ENCODE measurements at places on chromosomes 5 and 9.

DNA sequence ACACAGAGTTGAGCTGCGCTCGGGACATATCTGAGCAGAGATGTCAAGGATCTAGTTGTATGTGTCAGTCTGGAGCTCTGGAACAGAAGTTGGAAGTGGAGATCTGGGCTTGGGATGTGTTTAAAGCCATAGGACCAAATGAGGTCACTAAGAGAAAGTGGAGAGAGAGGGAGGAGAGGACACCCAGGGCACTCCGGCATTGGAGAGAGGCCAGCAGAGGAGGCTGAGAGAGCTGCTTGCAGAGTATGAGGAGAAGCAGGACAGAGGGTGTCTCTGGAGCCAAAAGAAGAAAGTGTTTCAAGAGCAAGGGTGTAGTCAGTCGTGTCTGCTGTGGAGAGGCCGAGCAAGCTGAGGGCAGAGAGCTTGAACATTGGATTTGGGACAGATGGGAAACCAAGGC, 34.7 kb downstream of the ARHGEF37 start:
- no peak for DNase-seq

- no peak for DNase-seq
Observed at GRCh38 chr5:142512043-142513042, 173.5 kb downstream of the FGF1 start.

DNA sequence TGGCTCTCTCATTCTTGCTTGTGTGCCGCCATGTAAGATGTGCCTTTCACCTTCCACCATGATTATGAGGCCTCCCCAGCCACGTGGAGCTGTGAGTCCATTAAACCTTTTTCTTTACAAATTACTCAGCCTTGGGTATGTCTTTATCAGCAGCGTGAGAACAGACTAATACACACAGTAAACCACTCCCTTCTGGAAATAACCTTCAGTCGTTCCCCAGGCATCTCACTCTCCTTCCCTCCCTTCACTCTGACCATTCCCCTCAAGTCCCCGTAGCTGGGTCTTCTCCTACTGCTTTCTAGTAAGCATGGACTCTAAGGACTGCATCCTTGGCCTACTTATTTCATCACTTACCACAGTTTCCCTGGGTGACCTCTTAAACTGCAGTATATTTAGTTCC, 493.9 kb downstream of the CCDC171 start:
- no peak for DNase-seq

DNA sequence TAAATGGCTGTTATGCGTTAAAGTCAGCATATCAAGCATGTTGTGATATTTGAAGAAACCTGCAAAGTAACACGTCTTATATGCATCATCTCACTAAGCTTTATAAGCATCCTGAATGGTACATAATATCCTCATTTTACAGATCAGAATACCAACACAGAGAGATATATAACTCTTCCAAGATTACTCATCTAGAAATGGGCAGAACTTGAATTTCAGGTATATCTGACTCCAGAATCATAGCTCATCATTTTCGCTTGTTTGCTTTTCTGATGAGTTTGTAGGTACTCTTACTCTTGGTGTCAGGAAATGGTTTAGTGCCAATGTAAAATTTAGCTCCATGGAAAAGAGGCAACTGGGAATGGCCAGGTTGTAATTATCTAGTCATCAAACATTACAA, 232.3 kb upstream of the ANKH start:
- no peak for DNase-seq

DNA sequence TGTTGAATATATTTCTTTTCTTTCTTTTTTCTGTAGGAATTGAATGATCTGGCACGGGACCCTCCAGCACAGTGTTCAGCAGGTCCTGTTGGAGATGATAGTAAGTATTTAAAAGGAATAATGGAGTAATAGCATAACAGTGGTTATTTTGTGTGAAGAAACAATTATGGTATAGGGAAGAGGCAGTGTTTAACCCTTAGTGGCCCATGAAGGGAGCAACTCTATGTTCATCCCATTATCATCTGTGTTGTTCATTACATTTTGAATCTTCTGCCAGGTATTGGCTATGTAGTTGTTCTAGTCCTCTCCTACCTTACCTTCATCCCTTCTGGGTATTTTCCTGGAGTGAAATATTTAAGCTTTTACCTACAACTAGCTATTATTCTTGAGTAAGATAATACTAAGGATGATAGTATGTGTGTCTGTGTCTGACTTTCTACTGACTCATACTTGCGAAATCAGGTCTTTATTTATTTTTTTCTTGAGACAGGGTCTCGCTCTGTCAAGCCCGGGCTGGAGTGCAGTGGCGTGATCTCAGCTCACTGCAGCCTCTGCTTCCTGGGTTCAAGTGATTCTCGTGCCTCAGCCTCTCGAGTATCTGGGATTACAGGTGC, 39.3 kb downstream of the UBE2D2 start:
- no peak for DNase-seq

GRCh38 chr5:9233712-9234111, 312.2 kb downstream of the SEMA5A start:
- no peak for DNase-seq

DNA sequence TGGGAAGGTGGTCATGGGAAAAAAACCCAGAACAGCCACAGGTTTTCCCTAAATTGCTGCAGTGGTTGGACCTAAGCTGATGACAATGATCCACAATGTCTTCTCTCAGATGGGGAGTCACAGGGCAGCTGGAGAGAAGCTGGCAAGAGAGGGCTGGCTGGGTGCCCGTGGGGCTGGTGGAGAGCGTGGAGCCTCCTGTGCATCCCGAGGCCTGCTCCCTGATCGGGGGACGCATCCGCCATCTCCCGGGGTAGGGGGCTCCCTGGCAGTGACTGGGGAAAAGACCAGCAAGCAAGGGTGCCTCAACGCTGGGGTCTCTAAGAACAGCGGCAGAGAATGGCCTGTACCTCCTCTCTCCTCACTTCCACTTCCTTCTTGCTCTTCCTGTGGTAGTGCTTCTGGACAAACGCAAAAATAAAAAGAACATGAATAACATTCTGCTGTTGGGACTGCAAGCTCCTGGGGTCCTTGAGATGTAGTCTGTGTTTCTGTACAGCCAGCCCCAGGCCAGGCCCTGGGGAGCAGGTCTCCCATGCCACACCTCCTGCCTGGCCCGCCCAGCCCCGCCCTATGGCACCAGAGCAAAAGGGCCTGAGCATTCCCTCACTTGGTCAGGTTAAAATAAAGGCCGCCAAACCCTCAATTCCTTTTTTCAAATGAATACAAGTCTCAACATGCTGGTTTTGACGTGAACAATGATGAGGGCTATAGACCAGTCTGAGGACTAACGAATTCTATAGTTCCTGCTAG, 7.0 kb upstream of the MRNIP start:
- no peak for DNase-seq

DNA sequence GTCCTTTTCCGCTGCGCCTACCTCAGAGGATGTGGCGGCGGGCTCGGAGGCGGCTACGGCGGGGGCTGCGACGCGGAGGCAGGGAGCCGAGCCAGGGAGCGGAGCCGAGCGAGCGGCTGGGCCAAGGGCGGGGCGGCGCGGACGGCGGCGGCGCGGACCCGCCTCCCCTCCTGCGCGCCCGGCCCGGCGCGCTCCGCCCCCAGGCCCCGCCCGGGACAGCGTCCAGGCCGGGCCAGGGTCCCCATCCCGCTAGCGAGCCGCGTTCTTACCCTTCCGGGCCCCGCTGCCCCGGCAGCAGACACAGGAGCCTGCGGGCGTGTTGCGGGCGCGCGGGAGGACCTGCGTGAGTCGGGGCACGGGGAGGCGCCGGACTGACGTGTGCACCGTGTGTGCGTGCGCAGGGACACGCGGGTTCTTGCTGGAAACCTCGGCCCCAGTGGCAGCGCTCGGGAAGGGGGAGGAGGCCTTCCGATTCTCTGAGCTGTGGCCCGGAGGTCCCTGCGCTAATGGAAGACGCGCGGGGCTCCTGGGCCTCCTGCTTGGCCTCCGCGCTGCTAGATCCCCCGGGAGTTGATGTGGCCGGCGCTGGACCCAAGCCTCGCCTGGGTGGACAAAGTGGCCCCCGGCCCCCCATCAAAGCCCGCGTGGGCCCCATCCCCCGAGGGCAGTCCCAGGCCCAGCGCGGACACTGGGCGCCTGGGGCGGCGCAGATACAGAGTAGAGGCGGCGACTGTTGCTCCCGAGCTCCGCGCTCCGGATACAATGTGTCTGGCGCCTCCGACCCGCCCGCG, at the start of gene VDAC1:
Gene VDAC1 (minus strand): TSS at position 350 of the 791 bp plus-strand sequence. CDS start 11,963 bp downstream, outside the sequence.
- peak; percentile 87 for DNase-seq

DNA sequence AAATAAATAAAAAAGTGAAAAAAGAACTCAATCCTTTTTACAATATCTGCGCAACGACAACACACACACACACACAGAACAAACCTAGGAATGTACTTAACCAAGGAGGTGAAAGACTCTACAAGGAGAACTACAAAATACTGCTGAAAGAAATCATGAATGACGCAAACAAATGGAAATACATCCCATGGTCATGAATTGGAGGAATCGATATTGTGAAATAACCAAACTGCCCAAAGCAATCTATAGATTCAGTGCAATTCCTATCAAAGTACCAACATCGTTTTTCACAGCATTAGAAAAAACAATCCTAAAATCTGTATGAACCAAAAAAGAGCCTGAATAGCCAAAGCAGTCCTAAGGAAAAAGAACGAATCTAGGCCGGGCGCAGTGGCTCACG, 29.9 kb upstream of the NRARP start:
- no peak for DNase-seq

- DNase-seq: no peak
Observed at GRCh38 chr9:124506931-124507879, at the start of gene NR5A1. Gene NR5A1 (minus strand): TSS chr9:124507399. CDS start chr9:124503395, 4,004 bp downstream.

DNA sequence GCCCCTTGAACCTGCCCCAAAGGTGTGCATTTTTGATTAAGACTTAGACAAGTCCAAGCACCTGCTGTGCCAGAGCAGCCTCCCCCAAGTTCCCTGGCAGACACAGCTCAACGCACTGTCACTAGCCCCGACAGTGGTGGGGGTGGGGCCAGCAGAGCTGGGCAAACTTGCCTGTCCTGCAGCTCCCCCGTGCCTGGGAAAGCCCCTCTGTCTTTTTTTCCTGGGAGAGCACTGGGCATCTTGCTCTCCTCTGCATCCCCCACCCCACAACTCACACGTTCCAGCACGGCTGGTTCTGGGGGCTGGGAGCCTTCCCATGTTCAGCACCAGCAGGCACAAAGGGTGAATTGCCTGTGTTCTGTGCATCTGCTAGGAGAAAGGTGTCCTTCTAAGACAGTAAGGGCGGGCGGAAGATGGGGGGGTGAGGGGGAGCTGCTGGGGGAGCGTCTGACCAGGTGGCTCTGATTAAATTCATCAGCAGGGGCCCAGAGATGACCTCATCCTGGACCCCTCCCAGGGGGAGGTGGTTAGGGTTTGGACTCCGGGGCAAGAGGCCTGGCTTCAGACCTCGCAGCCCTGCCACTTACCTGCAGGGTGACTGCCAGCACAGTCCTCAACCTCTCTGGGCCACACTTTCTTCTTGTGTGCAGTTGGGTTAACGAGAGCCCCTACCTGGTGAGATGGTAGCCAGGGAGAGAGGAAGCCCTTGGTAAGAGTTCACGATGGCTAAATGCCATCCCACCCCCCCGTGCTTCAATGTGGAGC, 23.5 kb downstream of the HMCN2 start:
- no peak for DNase-seq

DNA sequence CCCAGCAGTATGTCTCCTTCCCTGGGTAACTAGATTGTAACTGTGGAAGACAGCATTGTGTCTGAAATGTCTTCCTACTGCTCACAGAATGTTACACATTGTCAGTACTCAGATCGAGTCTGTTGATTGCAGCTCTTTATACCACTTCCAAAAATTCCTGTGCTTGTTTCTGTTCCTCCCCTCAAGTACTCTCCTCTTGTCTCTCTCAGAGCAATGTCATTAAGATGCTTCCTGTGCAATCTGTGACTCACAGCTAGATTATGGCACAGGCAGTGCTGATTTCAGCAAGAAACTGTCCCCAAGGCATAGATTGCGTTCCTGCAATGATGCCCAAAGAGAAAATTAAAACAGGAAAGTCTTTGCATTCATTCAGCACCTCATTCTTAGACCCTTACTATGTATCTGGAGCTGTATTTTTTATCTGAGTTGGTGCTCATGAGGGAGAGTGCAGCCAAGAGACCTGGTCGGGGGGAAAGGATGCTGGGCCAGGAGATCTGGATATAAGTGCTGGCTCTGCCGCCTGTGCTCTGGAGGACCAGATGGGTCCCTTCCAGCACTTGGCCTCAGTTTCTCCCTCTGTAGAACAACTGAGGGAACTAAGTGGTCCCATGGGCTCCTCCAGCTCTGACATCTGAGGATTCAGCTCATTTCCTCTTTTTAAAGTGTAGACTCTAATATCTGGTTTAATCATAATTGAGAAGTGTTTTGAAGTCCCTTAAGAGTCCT, 40.8 kb upstream of the GNPDA1 start:
- no peak for DNase-seq

Measured in GM06990 (cell line).